ENCODE measurements at places on chromosomes 4 and X.

- DNase-seq: no peak
Observed at GRCh38 chr4:80694171-80694570, 336.3 kb upstream of the BMP3 start.

- DNase-seq: no peak
Observed at GRCh38 chrX:130726661-130727060, 176.3 kb downstream of the ENOX2 start.

DNA sequence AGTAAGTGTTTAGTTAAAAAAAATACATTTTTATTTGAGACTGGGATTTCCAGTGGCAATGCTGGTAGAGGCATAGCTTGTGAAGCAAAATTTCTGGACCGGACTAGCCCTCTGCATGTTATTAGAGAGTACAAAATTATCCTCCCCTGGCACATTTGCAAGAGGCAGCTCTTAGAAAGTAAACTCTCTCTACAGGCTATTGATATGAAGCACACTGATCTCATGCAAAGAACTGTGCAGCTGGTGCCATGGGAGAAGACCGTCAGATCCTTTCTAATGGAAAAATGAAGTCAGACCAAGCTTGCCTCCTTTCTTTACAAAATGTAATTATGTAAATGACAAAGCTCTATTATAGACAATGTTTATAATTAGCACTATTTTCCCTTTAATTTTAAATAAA lies 2717.2 kb downstream of the PCDH7 start:
- no peak for DNase-seq

DNA sequence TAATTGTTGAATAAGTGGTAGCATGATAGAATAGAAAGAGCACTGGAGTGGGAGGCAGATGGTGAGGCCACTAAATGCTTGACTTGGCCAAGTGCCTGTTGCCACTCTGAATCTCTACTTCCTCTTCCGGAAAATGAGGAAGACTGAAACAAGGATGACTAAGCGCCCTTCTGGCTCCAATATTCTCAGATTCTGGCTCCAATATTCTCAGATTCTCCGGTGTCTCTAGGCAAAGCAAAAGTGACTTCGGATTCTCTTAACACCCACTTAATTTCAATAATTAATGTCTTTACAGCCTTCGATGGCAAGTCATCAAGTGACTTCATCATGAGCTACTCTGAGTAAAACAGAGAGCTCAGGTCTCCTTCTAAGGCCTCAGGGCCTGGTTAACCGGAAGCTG lies 402.2 kb upstream of the FGF13 start:
- DNase-seq: no peak

- DNase-seq: no peak
Observed at GRCh38 chrX:22383988-22384387, 111.3 kb downstream of the CBLL2 start.

GRCh38 chr4:120939693-120940092 lies 17.2 kb upstream of the PRDM5 start:
- DNase-seq: no peak

DNA sequence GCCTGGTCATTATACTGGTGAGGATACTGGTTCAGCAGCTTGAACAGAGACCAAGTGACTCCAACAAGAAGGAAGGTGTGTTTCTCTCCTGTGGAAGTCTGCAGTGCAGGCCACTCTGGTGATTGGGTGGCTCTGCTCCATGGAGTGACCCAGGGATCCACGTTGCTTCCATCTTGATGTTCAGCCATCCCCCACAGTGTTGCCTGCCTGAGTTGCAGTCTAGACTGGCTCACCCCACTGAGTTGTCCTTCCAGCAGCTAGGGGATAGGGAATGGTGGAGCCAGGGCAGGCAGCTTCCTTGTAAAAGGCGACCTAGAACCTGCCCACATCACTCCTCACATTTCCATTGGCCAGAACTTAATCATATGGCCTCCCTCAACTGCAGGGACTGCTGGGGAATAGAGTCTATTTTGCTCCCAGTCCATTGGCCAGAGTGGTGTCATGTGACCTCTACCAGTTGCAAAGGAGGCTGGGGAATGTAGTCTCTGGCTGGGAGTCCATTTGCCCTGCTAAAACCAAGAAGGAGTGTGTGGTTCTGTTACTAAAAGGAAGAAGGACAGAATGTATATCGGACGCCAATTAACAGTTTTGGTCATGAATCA lies 8.0 kb downstream of the MAN2B2 start:
- no peak for DNase-seq

DNA sequence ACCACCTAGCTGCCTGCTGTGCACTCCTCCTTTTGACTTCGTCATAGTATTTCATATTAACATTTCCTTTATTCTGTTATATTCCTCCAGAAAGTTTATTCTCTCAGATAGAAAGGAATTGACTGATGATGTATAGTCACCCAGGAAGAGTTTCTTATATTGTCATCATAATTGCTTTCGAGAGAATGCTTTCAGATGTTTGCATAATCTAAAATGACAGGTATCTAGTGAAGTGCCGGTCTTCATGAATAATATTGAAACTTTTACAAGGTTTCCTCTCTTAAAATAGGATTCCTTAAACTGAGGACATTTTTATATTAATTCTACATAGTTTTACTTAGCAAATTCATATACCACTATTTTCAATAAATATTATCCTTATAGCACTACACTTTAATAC lies 10.1 kb downstream of the SEC24D start:
- DNase-seq: no peak
